T-helper 2 cell treated with Interferon-gamma antibody and Interleukin-4, amounts not matched to agents 5 μg/mL and 100 μg/mL, for 36 hours (primary cell): ENCODE measurements at places on chromosomes 3 and 15.
A peak's percentile ranks its signal among the peaks of the same experiment; 100 is the strongest.

DNA sequence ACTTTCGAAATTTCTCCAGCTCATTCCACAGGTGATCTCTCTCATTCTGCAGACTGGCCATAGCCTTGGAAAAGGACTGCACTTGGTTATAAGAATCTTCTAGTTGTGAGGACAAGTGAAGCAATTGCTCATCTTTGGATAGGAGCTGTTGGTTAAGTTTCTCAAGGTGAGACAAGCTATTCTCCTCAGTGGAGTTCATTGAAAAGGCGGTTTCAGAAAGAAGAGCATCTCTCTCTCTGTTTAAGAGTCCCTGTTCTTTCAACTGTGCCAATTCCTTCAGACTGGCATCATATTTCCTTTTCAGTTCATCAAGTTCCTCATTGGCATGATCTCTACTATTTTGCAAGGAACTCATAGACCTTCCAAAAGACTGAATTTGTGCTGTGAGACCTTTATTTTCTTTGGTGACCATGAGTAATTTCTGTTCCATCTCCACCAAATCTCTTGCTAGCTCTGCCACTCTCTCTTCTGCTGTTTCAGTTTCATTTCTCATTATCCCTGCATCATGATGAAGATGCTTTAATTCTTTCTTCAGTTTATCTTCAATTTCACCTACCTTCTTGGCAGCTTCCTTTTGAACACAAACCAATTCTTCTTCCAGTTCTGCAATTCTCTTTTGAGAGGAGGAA is 30.2 kb upstream of the HCLS1 start:
- no peak for DNase-seq

GRCh38 chr15:83299462-83299861 is 15.0 kb upstream of the BNC1 start:
- no peak for DNase-seq

DNA sequence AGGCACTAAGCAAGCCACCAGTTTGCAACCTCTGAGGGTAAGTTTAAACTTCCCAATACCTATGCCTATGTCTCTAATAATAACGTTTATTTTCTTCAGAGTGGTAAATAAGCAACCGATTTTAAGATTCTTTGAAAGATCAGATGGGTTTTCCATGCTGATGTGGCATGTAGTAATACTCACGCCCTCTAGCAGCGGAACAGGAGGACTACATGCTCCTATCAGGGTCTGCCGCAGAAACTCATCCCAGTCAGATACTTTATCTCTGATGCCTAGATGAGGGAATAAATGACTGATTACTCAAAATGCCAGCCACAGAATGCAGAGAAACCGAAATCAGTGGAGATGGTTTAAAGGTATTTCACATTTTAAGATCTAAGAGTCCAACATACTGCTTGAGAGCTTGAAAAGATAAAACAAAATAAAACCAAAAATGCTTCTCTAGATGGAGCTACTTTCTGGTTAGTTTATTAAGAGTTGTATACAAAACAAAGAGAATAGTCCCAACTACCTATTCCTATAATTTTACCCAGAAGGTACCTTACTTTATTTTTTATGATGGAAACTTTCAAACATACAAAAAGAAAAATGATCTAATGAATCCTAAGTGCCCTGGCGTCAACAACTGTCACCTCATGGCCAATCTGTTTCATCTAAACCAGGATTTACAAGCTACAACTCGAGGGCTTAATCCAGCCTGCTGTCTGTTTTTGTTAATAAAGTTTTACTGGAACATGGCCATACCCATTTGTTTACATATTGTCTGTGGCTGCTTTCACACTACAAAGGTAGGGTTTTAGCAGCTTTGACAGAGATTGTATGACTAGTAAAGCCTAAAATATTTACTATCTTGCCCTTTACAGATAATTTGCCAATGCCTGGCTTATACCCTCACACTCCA is 37.5 kb upstream of the STIMATE start:
- peak; percentile 61 for DNase-seq

GRCh38 chr3:43155464-43156121 is 49.7 kb upstream of the POMGNT2 start:
- no peak for DNase-seq

DNA sequence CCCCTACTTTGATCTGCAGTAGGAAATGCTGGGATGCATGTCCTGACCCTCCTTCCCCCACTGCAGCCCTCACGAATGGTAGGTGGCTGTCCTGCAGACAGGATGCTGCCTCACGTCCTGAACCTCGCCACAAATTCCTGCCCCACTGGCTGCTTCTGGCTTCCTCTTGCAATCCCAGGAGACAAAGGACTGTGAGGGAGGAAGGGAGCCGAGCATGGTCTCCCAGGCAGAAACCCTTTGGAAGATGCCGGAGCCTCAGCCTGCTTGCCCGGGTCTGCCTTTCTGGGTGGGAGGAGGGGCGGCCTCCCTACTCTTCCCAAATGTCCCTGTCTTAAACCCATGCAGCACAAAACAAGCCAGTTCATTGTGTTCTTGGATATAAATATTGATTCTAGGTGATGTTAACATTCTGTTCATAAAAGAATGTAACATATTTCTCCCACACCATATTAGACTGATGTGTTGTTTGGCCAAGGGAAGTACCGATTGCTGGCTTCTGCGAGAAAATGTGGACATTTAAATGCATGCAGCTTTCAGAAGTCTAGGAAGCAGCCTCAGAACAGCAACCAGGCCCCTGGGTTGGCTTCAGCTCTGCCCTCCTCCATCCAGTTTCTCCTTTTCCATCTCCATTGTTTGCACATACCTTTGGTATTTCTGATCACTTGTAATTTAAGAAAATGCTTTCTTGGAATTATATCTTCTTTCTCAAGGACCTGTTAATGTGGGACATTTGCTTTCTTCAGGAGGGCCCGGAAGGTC is 75.3 kb downstream of the HMG20A start:
- DNase-seq = no peak

- no peak for DNase-seq
Observed at GRCh38 chr3:14837878-14838258, 19.1 kb downstream of the FGD5 start.

DNA sequence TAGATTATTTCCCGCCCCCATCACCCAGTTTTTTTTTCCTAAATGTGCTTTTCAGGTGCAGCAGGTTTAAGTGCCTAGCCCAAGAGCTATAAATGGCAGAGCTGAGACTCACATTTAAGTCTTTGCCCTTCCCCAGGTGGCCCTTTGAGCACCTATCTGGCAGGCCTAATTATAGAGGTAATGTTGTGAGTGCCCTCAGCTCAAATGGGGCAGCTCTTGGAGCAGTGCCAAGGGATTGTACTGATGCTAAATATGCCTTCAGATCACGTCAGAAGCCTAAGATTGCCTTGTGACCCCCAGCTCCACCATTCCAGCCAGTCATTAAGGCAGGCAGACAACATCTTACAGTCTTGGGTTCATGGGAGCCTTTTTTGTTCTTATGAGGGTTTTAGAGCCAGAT is 159.5 kb downstream of the RPLP1 start:
- DNase-seq = no peak

- no peak for DNase-seq
Observed at GRCh38 chr3:155217591-155217990, 75.9 kb downstream of the STRIT1 start.

- no peak for DNase-seq
Observed at GRCh38 chr3:134824791-134825190, 29.7 kb downstream of the EPHB1 start.
